Eye (tissue), 1 donor: ENCODE measurements at places on chromosomes 4 and X.
A peak's percentile ranks its signal among the peaks of the same experiment; 100 is the strongest.

DNA sequence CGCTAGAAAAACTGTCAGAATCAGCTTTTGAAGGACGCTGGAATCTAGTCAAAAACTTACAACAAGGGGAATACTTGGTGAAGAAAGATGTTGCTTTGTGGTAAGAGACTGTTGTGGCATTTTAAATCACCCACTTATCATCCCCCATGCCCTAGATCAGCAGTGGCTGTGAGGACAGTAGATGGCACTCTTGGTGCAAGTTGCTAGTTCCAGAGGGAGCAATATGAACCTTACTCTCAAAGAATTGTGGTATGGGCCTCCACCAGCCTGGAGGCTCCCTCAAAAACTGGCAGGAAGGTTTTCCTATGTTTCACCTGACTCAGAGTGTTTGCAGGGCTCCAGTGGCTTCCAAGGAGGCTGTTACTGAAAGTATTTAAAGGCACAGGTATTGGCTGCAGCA is 37.7 kb upstream of the SLC16A2 start:
- DNase-seq = peak; percentile 69

GRCh38 chrX:40310447-40310846 is 212.7 kb upstream of the BCOR start:
- DNase-seq = no peak

DNA sequence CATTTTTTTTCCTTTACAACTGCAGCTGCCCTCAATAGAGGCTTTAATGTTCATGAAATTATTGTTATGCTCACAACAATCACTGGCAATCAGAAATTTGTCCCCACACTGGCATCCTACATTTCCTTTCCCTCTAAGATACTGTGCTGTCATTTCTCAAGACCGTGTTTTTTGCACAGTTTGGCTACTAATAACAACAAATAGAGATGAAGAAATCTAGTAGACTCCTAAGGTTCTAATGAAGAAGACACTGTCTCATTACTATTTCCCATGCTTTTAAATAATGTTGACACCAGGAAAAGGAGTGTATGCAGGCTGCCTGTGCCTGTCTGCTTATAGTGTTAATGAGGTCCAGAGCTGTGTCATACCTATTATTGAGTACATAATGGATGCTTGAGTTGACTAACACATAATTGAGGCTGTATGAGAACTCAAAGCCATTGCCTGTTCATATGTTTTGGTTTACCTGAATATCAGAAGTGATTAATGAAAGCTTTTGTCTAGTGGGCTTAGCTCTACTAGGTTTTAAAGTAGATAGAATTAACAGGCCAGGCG is 1.5 kb upstream of the EIF4E start:
- no peak for DNase-seq

DNA sequence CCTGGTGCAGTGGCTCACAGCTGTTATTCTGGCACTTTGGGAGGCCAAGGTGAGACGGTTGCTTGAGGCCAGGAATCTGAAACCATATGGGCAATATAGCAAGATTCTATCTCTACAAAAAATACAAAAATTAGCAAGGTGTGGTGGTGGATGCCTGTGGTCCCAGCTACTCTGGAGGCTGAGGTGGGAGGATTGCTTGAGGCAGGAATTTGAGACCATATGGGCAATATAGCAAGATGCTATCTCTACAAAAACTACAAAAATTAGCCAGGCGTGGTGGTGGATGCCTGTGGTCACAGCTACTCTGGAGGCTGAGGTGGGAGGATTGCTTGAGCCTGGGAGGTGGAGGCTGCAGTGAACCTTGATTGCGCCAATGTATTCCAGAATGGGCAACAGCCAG is 2.3 kb downstream of the ADGRG4 start:
- no peak for DNase-seq

DNA sequence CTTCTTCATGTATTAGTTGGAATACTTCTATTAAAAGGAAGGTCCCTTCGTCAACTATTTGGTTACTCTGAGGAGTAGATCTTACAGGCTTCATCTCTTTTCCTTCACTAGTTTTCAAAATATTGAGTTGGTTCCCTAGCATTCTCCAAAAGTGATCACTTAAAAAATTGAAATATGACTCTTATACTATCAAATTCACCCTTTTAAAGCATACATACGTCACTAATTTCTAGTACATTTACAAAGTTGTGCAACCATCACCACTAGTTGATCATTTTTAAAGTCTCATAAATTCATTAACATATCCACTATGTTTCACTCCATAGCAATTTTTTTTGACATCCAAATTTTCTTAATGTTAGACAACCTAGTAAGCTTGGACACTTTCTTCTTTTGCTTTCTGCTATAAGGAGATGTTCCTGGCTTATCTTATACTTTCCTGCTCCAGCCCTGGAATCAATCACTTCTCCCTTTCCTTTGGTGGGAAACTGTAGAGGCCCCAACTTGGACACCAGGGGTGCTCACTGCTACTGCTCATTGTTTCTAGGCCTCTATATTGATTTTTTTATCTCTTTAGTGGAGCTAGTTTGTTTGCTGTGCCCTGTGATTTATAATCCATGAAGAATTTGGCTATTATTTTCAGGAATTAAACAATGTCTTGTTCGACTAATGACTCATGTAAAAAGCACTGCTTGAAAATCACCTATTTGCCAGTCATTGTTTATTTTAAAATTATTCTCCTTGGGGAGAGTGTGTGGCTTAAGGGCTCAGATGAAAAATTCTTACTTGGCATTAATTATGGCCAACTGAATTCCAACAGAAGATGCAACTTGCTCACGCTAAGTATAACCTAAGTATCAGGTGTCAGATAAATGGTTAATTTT is 4.0 kb upstream of the ZFX start:
- no peak for DNase-seq

DNA sequence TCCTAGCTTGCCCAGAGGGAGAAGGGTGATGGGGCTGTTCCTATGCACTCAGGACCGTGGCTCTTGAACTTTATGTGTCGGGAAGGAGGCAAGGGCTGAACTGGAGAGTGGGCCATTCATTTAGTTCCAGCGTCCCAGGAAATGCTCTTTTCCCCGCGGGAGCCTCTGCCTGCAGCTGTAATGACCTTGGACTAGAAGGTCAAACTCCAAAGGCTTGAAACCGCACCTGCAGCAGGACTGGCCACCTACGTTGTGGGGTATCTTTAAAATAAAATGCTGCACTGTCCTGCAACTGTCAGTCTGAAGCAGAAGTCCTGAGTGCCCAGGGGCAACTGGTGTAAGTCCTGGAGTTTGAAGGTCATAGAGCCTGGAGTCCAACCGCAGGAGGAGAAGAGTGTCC is 61.5 kb upstream of the LSM6 start:
- DNase-seq = no peak

DNA sequence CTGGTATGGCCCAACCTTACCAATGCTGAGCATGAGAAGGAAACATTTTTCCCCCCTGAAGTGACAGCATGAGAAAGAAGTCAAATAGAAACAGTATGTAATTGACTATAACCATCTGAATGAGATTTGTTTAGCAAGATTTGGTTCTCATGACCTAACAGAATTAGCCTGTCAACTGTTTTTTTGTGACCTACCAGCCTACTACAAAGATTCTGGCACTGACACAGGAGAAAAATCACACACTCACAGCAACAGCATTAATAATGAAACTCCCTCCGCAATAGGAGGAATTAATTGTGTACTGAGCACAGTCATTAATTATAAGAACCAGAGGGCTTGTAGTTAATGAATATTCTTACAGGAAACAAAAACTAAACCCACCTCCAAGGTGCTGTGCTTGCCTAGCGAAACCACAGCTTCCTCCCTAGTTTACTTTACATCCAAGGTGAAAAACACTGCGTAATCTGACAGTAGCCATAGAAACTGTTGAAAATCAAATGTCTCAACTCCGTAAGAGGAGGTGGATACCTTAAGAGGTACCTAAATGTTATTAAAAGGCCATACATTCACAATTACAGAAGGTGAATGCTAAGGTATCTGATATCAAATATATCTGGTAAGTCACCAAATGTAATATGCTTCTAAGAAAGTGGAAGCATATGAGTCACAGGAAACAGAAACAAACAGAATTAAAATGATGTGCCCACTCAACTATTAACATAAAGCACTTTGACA is 34.9 kb downstream of the MMRN1 start:
- no peak for DNase-seq

DNA sequence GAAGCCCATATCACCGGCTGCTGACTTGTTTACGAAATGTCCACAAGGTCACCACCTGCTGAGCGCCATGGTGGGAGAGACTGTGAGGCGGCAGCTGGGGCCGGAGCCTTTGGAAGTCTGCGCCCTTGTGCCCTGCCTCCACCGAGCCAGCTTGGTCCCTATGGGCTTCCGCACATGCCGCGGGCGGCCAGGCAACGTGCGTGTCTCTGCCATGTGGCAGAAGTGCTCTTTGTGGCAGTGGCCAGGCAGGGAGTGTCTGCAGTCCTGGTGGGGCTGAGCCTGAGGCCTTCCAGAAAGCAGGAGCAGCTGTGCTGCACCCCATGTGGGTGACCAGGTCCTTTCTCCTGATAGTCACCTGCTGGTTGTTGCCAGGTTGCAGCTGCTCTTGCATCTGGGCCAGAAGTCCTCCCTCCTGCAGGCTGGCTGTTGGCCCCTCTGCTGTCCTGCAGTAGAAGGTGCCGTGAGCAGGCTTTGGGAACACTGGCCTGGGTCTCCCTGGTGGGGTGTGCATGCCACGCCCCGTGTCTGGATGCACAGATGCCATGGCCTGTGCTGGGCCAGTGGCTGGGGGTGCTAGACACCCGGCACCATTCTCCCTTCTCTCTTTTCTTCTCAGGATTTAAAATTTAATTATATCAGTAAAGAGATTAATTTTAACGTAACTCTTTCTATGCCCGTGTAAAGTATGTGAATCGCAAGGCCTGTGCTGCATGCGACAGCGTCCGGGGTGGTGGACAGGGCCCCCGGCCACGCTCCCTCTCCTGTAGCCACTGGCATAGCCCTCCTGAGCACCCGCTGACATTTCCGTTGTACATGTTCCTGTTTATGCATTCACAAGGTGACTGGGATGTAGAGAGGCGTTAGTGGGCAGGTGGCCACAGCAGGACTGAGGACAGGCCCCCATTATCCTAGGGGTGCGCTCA is 8.7 kb upstream of the MSANTD1 start:
- peak; percentile 53 for DNase-seq

DNA sequence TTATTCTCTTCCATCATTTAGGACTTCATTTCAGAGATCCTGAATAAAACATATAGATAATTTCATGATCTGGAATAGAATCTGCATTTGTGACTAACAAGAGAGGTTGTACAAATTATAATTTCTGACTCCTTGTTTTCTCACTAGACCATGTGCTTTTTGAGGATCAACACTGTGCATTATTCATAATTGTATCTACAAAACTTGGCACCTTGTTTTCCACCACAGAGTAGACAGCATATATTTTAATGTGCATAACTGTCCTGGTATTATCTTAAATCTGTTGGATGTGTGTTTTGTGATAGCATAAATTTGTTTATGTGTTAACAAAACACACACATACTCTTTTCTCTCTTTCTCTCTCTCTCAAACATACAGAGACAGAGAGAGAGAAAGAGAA is 514.9 kb upstream of the GALNT7 start:
- DNase-seq = no peak

DNA sequence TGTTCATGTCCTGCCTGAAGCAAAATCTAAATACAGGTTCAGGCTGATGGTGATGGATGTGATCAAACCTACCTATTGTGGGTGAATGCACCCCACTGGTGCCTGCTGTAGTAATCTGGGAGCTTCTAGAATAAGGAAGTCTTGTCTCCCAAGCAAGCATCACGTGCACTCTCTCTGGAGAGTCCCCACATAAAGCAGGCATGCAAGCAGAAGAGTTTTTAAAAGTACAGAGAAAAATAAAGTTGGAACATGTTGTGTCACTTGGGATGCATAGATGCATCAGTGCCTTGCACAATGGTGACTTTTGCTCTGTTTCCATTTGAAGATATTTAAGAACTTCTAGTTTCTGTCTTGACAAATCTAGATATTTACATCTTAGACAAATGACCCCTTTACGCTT is 54.9 kb downstream of the MAD2L1 start:
- DNase-seq = no peak

DNA sequence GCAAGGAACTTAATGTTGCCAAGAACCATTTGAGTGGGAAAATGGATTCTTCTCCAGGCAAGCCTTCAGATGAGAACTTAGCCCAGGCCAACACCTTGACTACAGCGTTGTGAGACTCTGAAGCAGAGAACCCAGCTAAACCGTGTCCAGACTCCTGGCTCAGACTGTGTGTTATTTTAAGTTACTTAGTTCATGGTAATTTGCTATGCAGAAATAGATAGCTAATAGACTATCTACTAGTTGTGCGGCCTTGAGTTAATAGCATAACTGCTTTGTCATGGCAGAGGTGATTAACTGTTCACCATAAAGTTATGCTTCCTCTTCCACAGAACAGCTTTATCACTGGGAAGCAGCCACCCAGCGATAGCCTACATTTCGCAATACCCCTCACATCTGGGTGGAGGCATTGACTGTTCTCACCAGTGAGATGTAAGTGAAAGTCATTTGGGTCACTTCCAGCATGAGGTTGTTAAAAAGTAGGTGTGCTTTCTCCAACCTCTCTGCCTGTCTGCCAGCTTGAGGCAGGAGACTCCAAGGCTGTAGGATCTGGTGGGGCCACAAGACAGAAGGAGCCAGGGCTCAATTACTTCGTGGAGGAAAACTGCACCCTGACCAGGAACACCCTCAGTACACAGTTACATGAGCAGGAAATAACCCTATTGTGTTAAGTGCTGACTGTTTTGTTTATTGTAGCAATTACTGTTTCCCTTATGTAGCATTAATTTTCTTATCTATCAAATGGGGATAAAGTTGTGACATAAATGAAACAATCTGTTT is 94.2 kb downstream of the GPAT3 start:
- DNase-seq = no peak

DNA sequence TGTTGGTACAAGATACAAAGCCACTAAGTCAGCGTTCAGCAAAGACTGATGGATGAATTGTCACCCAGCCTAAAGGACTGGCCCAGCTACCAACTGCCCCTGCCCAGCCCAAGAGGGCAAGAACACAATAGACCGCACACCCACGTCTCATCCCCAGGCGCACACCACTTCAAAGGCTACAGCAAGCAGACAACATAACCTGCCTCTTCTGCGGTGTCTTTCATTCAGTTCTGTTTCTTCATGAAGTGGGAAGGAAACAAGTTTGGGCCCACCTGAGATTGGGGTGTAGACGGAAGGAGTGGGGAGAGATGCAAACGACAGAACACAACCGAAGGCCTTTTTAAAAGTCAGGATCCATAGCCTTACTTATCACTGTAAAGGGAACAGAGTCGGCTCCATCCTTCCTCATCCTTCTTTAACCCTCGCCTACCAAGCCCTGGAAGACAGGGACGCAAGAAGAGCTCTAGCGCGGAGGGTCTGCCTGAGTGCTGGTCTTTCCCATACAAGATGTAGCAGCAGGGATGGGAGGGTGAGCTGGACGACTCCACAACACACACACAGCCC is 691 bp downstream of the SCARB2 start:
- no peak for DNase-seq

DNA sequence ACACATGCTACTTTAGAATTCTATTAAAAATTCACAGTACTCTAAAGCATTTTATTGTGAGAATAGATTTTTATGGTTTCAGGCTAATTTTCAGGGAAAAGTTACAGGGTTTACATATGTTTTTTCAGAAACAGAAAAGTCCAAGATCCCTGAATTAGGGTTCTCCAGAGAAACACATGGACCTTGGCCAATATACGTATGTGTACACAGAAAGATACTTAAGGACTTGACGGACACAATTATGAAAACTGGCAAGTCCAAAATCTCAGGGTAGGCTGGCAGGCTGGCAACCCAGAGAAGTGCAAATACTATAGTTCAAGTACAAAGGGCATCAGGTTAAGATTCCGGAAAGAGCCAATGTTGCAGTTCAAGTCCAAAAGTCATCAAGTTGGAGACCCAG is 1897.8 kb upstream of the PCDH10 start:
- no peak for DNase-seq

- DNase-seq = no peak
Measured at GRCh38 chr4:143320113-143320512, 16.6 kb upstream of the GAB1 start.

GRCh38 chr4:68960294-68961163 is 8.9 kb upstream of the UGT2A3 start:
- no peak for DNase-seq
